ENCODE measurements at places on chromosomes 12 and 14.
A peak's percentile ranks its signal among the peaks of the same experiment; 100 is the strongest.

GRCh38 chr14:91068642-91069041, 8.2 kb upstream of the RPS6KA5 start:
- no peak for DNase-seq

- DNase-seq = no peak
Observed at GRCh38 chr12:69189378-69189978, 49.9 kb upstream of the CPSF6 start.

DNA sequence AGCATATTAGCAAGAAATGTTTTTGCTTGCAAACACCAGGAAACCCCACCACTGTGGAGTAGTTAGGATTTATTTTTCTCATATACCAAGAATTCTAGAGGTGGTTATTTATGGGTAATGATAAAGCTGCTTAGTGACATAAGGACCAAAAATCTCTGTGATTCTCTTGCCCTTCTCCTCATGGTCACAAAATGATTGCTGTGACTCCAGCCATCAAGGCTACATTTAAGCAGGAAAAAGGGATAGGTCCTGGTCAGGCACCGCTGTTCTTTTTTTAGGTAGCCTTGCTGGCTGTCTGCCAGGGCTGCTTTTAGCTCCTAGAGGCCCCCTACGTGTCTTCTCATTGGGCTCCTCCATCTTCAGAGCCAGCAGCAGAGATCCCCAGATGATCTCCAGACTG, 104.2 kb downstream of the AACS start:
- no peak for DNase-seq

- no peak for DNase-seq
Observed at GRCh38 chr14:53260286-53260685, 107.2 kb upstream of the DDHD1 start.

DNA sequence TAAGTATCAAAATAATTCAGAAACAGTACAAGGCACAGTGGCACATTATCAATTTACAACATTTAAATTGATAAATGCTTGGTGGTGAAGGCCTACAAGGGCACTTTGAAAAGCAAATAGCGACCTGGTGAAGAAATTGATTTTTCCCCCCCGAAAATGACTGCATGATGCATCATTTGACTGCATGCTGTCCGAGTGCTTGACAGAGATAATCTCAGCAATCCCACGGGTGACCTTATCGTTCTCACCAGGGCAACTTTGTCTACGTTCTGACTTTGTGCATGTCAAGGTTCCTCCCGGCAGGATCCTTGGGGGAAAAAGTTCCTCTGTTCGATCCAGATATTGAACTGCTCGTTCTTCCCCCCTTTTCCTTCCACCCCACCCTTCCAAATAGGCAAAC, 384.8 kb downstream of the EGLN3 start:
- DNase-seq = no peak

- peak; percentile 83 for DNase-seq
Observed at GRCh38 chr12:105226219-105226618, 9.8 kb downstream of the APPL2 start.

DNA sequence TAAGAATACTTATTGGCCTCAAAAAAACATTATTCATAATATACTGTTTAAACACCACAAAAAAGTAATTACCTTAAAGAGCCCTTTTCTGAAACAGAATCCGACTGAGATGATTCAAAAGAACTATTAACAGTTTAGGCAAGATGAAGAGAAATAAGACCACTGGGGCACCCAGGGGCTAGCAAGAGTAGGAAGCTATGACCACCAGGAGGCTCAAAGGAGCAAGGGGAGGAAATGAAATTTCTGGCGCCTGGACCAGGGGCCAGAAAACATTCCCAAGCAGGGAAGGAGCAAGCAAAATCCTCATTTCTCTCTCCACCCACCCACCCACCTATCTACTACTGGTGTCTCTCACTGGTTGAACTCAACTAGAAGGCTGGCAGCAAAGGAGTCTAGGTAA, 6.3 kb upstream of the DCAF4 start:
- no peak for DNase-seq

DNA sequence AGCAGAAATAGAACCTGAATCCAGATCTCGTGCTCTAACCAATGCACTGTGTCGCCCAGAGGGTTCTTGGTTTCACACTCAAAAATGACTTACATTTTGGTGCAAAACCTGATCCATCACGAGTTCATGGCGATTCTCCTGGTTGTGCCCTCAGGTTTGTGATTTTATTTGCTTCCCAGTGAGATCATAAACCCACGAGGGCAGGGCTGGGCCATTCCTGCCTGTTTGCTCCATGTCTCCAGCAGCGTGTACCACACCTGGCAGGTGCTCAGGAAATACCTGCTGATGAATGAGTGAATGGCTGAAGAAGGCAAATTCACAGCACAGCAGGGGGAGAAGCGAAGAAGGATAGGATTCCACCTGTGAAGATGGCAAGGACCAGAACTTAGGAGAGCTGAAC, 9.4 kb downstream of the ACACB start:
- DNase-seq = no peak

DNA sequence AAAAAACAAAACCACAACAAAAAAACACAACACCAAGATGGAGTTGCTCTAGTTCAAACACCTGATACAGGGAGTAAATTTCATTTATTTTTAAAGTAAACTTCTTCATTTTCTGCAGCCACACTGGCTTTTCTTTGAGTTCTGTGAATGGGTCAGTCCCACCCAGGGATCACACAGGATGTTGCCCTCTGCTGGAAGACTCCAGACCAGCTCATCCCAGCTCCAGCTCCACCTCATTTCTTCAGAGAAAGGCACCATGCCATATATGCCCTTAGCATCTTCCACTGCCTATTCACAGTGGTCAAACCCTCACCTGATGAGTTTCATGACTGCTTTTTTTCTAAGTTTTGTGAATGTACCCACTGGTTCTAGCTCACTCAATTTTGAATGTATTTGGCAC, 8.0 kb downstream of the GLIPR1 start:
- no peak for DNase-seq

DNA sequence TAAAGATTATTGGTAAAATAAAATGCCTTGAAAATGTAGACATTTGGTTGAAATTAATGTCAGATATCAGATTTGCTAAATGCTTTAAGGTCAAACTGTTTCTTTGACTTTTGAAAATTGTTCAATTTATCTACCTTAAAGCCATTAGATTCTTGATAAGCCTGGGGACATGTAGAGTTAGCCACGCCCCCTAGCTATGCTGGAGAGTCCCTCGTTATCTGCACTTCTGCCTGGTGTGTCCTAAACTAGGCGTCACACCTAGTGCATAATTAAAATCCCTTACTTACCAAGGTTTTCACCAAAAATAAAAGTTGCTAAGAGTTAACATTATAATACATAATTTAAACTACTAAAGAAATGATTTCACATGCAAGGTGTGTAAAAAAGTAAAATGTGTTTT, 79.5 kb downstream of the EGLN3 start:
- DNase-seq = no peak

- no peak for DNase-seq
Observed at GRCh38 chr14:102344485-102344884, 18.2 kb downstream of the CINP start.

- DNase-seq = no peak
Observed at GRCh38 chr12:111387747-111388323, 17.9 kb upstream of the SH2B3 start.

- DNase-seq = no peak
Observed at GRCh38 chr12:25962932-25963525, 4.5 kb downstream of the RASSF8 start.

DNA sequence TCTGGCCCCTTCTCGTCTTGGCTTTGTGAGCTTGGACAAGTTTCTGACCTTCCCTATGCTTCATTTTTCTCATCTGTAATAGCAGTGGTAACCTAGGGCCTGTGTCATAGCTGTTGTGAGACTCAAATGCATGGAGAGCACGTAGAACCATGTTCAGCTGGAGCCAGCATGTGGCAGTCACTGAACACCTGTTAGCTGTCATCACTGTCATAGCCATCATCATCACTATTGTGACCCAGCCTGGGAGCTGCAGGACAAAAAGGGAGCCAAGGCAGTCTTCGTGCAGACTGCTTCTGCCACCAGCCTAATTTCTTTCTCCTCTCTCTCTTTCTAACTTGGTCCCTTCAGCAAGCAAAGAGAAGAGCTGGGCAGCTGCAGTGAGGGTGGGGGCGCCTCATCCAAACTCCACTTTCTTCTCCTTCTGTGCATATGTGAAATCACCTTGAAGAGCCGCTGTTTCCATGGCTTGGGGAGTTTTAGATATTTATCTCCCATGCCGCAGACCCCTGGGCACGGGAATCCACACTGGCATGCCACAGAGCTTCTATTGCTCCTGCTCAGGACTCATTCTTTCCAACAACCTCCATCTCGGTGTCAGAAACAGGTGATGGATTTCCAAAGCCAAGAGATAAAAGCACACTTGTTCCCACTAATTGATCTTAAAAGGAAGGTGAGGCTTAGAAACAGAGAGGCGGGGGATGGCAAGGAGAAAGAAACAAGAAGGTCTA, 87.0 kb downstream of the SRRM4 start:
- DNase-seq = no peak

DNA sequence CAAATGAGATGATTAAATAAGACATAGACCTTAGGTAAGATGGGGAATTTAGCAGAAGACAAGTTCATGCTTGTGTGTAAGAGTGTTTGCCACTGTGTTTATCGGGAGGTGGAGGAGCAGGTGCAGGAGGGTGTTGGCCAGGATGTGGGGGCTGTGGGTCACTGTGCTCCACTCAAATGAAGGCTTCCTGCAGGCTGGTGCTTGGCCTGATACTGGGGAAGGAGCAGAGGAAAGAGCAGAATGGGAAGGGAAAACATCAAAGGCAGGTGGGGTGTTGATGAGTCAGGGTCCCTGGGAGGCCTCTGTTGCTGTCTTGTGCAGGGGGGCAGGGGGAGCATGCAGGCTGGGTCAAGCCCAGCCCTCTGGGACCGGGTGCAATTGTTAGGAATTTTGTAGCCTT, 126.5 kb downstream of the TSPAN9 start:
- no peak for DNase-seq

DNA sequence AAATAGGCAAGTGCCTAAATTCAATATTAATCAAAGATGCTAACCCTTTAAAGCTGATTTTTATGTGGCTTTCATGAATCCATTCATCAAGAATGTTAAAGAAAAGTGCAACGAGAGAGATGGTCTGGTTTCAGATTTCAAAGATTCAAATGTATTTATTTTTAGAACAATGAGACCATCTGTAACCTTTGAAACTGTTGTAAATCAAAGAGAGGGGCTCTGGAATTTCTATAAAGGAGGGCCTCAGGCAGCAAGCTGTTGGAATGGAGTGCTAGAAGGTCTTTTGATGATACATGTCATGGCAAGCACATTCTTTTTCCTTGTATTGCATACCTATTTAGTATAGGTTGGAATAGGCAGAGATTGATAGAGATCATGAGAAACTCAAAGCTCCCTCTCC, 433.0 kb downstream of the LRIG3 start:
- DNase-seq = no peak

DNA sequence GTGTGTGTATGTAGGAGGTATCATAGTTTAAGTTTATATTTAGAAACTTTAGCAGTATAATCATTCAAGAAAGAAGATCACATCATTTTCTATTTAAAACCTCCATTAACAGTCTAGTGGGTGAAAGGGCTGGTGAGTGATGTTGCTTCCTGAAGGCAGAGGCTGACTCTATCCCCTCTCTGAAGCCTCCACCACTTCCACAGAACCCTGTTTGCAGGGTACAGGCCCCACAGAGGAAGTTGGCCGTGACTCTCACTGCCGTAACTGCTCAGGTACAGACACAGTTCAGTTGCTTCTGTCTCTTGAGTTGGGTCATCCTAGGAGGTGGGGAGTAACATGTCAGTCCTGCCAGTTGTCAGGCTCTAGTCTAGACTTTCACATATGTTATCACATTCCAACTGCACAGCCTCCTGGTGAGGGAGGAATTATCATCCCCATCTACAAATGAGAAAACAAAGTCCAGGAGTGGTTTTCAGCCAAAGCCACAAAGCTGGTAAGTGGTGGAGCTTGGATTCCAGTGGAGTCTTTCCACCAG, 31.5 kb downstream of the CFL2 start:
- no peak for DNase-seq

GRCh38 chr14:59238216-59238615, 49.7 kb downstream of the DAAM1 start:
- no peak for DNase-seq

- DNase-seq = peak; percentile 29
Observed at GRCh38 chr12:111467857-111468241, 62.1 kb downstream of the SH2B3 start.

- DNase-seq = no peak
Observed at GRCh38 chr12:68237619-68238018, 12.0 kb upstream of the IL26 start.

- no peak for DNase-seq
Observed at GRCh38 chr12:132818562-132818961, 10.1 kb downstream of the GOLGA3 start.

DNA sequence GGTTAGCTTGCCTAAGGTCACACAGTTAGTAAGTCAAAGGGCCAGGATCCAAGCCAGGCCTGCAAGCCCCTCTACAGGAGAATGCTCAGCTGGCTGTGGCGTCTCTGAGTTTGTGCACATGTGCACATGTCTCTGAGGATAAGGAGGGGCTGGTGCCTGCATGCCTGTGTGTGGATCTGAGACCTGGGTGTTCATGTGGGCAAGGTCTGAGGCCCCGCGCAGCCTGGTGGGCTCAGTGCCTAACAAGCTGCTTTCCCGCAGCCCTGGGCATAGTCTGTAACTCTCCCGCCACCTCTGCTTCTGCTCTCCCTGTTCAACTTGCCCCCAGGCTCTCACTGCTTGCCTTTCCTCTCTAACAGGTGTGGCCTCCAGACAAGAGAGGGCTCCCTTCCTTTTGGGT, 4.3 kb upstream of the SLC6A12 start:
- no peak for DNase-seq

DNA sequence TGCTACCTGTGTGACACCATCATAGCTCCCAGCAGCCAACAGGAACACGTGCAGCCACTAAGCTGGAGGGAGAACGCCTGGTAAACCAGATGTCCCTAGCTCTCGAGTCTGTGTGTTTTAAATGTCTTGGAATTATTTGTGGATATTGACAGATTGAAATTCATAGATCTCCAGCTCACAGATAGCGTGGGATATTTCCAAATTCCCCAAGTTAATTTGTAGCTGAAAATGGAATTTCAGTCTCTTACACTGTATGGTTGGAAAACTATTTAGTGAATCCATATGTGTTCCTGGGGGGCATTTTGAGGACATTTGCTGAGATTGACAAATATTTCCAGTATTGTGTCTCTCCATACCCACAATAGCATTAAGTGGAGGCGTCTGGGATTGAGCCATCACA, 618.6 kb upstream of the TMEM132C start:
- no peak for DNase-seq

GRCh38 chr14:79605849-79606248, 605.5 kb downstream of the DIO2 start:
- no peak for DNase-seq

DNA sequence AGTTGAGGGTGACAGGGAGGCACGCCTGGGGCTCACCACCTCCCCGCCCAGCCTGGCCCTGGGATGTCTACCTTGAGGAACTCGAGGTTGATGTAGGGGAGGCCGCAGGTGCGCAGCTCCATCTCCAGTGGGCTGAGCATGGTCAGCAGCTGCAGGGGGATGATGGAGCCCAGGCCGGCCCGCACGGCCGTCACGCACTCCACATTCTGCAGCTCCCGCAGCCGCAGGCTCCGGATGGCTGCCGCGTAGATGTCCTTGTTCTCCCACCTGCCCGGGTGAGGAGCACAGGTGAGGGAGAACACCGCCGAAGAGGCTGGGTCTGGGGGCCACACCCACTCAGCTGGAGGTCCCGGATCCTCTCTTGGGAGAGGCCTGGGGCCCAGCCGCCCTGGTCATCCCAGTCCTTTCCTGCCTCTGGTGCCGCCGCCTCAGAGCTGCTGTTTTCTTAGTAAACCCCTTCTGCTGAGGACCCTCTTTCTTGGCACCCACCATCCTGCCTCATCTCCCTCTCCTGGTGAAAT, 38.2 kb downstream of the TRAFD1 start:
- no peak for DNase-seq

All from HFF-Myc (cell line).